Fibroblast of skin of left biceps (primary cell): ENCODE measurements at places on chromosomes 5 and 9.

DNA sequence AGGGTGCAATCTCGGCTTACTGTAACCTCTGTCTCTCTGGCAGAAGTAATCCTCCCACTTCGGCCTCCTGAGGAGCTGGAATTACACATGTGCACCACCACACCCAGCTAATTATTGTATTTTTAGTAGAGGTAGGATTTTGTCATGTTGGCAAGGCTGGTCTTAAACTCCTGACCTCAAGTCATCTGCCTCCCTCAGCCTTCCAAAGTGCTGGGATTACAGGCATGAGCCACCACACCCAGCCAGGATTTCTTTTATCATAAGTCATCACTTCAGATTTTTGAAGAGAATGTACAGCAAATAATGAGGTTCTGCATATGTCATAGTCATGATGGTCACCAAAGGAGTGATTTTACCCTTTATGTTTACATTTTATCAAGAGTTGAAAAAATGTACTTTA lies 108.1 kb downstream of the GCNT1 start:
- DNase-seq = no peak

DNA sequence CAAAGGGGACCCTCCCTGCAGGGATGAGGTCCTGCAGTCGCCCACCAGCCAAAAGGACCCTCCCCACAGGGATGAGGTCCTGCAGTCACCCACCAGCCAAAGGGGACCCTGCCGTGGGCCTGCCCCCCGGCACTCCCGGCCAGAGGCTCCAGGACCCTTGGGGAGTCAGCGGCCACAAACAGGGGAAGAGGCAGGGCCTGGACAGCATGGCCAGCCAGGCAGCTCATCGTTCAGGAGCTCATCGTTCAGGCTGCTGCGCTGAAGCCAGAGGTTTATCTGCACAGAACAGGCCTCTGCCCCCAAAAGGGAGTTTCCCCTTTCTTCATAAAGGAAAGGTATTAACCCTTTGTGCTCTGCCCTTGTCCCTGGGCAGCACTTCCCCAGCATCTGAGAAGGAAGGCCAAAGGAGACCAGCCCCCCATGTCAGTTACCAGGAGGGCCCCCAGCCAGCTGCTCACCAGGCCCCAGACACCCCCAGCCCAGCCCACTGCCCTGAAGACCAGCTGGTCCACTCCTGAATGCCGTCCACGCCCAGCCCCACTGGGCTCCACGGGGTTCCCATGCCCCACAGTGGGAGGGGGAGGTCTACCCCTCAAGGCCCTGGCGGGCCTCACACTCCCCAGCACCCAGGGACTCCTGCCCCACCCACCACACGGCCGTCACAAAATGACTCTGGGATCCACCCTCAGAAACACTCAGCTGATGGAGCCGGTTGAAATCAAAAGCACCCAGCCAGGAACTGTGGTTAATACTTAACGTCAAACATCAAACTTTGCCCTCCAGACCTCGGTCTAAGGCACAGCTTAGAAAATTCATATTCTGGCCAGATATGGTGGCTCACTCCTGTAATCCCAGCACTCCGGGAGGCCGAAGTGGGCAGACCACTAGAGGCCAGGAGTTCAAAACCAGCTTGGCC lies 6.3 kb downstream of the SLC12A7 start:
- no peak for DNase-seq

GRCh38 chr5:169637085-169637548 lies at the start of gene DOCK2:
Gene DOCK2, plus strand, starts transcription at chr5:169637275. Its CDS starts 52 bp downstream, at chr5:169637327.
- no peak for DNase-seq

DNA sequence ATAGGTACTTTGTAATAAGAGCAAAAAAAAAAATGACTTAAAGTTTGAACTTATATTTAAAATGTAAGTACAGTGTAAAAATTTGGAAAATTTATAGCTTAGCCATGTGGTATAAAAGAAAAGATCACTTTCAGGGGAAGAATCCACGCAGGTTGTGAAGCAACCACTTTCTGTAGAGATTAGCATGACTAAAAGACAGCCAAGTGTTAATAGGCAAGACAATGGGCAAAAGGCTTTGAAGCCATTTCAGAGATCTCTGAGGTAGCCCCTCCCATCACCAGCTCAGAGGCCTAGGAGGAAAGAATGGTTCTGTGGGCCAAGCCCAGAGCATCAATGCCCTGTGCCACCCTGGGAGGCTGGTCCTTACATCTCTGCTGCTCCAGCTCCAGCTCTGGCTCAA lies 346.3 kb upstream of the CHD1 start:
- DNase-seq = no peak

DNA sequence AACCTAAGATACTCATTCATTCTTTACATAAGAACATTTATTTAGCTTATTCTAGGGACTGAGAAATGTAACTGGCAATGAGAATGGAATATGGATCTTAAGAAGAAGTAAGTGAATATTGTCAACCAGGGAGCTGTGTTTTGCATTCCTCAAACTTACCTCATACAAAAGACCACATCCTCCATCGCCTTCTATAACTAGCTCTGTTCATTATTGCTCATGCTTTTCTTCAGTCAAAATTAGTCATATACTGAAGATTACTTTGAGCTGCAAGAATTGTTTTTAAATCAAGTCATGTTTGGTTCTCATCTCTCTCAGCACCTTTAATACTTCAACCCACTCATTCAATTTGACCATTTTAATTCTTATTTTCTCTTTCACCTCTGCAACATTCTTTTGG lies 140.3 kb upstream of the RASA1 start:
- DNase-seq = no peak

GRCh38 chr9:113531919-113532808 lies 68.6 kb downstream of the RGS3 start:
- DNase-seq = no peak

DNA sequence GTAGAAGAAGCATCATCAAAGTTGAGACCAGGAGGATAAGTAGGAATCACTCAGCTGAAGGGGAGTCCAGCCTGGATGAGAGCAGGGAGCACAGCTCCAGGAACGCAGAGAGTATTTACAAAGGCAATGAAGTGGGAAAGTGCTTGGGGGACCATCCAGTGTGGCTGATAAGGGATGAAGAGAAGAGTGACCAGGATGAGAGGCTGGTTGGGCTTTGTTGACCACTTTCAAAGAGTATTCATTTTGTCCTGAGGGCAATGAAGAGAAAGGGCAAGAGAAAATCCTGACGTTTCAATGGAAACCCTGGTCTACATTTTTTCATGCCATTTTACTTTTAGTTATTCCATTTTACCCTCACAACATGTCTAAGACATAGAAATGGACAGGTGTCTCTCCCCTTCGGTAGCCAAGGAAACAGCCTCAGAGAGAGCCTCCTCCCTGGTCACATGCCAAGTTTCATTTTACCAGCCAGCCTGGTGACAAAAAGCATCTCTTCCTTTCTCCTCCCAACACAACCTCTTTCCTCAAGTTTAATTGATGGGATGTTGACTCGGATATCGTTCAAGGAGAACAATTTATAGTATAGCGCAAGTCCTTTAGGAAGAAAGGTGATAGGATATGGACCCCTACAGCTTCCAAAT lies 492.7 kb upstream of the CLINT1 start:
- DNase-seq = no peak

- DNase-seq = no peak
Measured at GRCh38 chr5:6145616-6146237, 232.6 kb downstream of the MED10 start.
